ENCODE measurements at places on chromosomes 7 and 10. TPM values are rescaled to one million over a fixed set of nuclear protein-coding genes. Genes with fewer than 3 reads are reported as not detected.

Gene NUDT1
- total RNA-seq: 17.5 TPM

DNA sequence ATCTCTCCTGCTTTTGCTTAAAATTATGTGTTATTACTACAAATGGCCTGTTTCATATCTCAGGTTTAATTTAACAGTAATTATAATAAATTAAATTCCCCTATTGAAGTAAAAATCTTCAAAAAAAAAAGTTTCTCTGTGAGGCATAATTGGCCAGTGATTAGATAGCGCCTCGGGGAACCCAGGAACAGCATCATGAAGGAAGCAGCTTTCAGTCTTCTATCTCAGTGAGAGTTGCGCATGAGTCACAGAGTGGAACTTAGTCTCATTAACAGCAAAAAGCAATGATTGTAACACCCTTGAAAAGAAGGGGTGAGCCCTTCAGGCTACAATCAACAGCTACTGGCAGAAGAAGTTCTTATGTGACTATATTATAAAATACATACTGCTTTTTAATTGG is 506.2 kb upstream of the ZWINT start:
- H3K36me3 ChIP-seq: no peaks in the 10 kb centered on the region
- no peak for DNase-seq
- no peaks in the 10 kb centered on the region for H3K27me3 ChIP-seq
- H3K27ac ChIP-seq: no peak overlapping the region

DNA sequence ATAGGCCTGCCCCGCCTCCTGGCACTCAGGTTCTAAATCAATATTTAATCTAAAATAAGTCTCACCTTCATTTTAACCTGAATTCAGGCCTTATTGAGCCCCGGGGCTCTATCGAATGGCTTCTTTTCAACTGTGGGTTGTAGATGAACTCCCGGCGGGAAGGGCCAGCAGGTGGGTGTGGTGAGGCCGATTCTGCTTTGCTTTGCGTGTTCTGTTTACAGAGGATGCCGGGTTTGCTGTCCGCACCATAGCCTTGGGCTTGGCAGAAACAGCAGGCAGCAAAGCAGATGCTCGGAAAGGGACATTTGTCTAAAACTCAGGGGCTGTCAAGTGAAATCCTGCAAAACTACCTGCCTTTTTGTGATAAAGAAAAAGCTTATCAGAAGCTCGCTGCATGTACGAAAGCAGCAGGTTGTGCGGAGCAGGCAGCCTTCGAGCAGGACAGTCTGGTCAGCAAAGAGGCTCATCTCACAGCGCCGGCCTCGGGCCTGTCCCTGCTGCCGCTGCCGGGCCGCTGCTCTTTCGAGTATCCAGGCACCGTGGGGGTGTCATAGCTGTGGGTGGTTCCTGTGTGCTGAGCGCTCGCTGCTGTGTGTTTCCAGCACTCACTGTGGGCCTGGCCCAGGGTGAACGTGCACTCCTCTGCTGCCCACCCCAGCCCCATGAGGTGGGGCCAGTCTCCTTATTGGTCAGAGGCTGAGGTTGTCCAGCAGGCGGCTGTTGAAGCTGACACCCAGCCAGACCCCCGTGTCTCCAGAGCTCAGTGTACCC is 434.8 kb upstream of the FOXK1 start:
- H3K36me3 ChIP-seq: no peaks in the 10 kb centered on the region
- DNase-seq: no peak
- no peaks in the 10 kb centered on the region for H3K27me3 ChIP-seq
- no peak overlapping the region for H3K4me3 ChIP-seq
- H3K4me1 ChIP-seq: no peaks in the 10 kb centered on the region

DNA sequence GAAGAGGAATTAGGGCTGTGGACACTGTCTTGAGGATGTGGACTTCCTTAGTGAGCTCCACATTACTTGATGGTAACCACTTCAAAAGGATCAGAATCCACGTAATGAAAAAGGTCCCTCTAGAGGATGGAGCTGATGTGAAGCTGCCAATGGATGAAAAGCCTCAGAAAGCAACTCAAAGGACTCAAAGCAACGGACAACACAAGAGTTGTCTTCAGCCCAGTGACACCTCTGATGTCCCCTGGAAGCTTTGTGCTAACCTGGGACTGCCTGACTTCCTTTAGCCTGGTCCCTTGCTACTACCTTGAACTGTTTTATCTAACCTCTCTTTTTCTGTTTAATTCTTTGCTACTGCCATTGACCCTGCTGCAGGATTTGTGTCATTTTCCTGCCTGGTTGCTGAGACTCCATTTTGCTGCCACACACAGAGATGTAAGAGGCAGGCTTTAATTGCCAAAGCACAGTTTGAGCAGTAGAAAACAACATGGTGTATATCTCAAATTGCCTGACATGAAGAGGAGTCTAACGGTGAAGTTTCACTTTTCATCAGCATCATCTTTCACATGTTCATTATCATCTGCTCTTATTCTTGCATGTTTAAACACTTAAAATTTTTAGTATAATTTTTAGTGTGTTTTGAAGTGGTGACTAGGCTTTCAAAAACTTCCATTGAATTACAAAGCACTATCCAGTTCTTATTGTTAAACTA is 11.1 kb upstream of the SGCE start:
- no peaks in the 10 kb centered on the region for H3K27me3 ChIP-seq
- no peaks in the 10 kb centered on the region for H3K4me1 ChIP-seq
- no peaks in the 10 kb centered on the region for H3K36me3 ChIP-seq
- DNase-seq: peak; percentile 19

Gene INSYN2A
- total RNA-seq: not detected

DNA sequence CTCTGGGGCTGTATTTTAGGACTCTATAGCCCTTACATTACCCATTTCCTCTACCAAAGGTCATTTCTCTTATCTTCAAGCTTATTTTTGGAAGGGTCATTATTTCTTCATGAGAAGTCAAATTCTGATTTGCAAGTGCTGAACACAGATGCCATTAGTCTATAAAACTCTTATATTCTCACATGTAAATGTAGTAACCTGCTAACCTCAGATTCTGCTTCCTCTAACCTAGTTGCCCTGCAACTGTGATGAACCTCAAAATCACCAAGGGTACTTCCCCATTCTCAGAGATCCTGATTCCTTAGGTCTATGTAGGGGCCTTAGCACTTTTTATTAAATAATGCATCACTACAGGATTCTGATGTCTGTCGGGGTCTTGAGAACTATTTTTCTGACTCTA is 6.3 kb downstream of the FAS start:
- peak overlapping the region; percentile 96 for H3K27ac ChIP-seq
- peak overlapping the region; percentile 89 for H3K4me3 ChIP-seq
- no peak for DNase-seq
- no peaks in the 10 kb centered on the region for H3K27me3 ChIP-seq

- H3K36me3 ChIP-seq: peaks cover 21% of the 10 kb centered on the region
- H3K4me3 ChIP-seq: no peak overlapping the region
- no peak overlapping the region for H3K27ac ChIP-seq
- no peaks in the 10 kb centered on the region for H3K27me3 ChIP-seq
Measured at GRCh38 chr10:100981178-100981772, 6.0 kb downstream of the MRPL43 start.

DNA sequence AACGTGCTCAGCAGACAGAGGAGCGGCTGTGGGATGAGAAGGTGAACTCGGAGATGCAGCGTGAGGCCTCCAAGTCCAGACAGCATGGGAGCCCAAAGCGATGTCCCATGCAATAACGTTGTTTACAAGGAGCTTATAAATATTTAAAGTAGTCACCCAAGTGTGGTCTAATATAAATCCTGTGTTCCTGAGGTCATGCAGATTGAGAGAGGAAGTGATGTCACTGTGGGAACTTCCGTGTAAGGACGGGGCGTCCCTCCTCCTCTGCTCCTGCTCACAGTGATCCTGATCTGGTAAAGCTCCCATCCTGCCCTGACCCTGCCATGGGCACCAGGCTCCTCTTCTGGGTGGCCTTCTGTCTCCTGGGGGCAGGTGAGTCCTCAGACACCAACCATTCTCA is 94.7 kb upstream of the PRSS58 start:
- H3K4me3 ChIP-seq: peak overlapping the region; percentile 64
- peaks cover 2% of the 10 kb centered on the region for H3K27me3 ChIP-seq
- no peaks in the 10 kb centered on the region for H3K4me1 ChIP-seq
- H3K27ac ChIP-seq: peak overlapping the region; percentile 39
- no peaks in the 10 kb centered on the region for H3K36me3 ChIP-seq

Gene NUTM2D
- total RNA-seq: 3.6 TPM

DNA sequence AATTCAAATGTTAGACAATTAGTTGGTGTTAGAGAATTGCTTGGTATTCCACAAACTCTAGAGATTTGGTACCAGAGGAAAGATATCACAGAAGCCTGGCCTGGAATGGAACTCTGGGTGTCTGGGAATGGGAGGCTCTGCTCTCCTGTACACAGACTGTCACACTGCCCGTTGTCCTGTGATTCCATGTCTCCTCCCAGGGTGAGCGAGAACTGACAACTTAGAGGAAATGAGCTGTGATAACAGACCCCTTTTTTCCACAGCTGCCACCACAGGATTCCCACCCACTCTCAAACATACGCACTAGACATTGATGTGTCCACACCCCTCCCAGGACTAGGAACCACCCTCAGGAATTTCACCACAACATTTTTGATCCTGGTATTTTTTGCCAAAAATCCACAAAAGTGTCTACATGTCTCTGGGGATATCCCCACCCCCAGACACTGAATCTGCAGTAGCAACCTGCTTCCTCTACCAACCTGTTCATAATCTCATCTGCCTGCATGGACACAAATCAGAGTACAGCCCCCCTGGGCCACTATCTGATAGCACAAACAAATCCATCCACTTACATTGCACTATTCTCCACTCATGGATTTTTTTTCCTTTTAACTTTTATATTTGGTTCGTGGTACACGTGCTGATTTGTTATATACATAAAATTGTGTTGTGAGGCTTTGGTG is 4.7 kb downstream of the ZNF273 start:
- peaks cover 5% of the 10 kb centered on the region for H3K36me3 ChIP-seq
- peaks cover 19% of the 10 kb centered on the region for H3K4me1 ChIP-seq
- no peaks in the 10 kb centered on the region for H3K27me3 ChIP-seq
- H3K4me3 ChIP-seq: no peak overlapping the region
- no peak overlapping the region for H3K27ac ChIP-seq
- DNase-seq: no peak

Gene FZD1
- total RNA-seq: 0.10 TPM

DNA sequence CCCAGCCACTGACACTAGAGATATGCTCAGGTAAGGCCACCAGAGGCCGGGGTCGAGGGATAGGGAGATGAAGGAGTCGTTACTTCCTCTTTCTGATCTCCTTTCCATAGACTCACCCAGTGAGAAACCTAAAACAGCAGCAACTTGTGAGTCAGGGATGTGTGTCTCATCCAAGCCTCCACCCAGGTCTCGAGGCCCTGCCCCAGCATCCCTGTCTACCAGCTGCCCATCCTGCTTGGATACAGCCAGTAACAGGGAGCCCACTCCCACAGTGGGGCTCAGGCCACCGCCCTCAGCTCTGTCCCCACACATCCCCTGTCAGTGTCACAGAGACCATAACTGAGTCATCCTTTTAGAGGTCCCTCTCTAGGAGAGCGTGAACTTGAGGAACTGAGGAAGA is 49.6 kb upstream of the CHST15 start:
- H3K27me3 ChIP-seq: no peaks in the 10 kb centered on the region
- no peak overlapping the region for H3K27ac ChIP-seq
- no peak for DNase-seq
- no peaks in the 10 kb centered on the region for H3K4me1 ChIP-seq
- H3K36me3 ChIP-seq: no peaks in the 10 kb centered on the region
- no peak overlapping the region for H3K4me3 ChIP-seq

GRCh38 chr10:77070346-77070745 is 567.3 kb downstream of the KCNMA1 start:
- H3K36me3 ChIP-seq: no peaks in the 10 kb centered on the region
- no peaks in the 10 kb centered on the region for H3K27me3 ChIP-seq
- no peaks in the 10 kb centered on the region for H3K4me1 ChIP-seq
- DNase-seq: no peak

DNA sequence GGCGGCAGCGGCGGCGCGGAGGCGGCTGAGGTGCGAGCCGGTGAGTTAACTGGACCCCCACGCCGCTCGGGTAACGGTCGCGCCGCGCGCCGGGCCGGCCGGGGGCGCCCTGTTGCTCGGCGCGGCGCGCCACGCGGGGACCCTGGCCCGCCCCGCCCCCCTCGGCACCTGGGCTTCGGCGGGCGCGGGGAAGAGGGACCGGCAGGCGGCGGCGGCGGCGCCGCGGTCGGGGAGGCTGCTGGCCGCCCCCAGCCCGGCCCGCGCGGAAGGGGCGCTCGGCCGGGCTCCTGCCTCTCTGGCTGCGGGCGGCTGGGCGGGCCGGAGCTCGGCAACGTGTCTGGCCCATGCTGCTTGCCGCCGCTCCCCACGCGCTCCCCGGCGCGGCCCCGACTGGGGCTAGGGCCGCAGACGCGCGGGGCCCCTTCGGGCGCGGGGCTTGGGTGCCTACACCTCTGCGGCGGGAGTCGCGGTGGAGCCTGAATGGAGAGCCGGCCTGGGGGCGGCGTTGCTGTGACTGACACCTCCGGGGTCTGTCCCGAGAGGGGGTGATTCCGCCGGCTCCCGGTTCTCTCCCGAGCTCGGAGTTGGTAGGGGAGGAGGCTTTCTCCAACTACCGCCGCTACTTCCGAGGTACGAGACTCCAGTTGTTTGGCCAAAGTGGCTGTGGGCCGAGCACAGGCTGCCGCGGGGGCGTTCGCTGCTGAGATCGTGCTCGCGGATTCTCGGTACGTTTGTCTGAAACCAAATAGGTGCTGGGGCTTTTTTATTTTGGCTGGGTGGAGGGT is 494 bp downstream of the PALS2 start:
- H3K4me3 ChIP-seq: peak overlapping the region; percentile 82
- peak overlapping the region; percentile 1 for H3K27ac ChIP-seq
- peaks cover 13% of the 10 kb centered on the region for H3K27me3 ChIP-seq
- peaks cover 25% of the 10 kb centered on the region for H3K4me1 ChIP-seq

GRCh38 chr7:143256932-143257331 is 6.3 kb upstream of the GSTK1 start:
- no peak overlapping the region for H3K27ac ChIP-seq
- no peaks in the 10 kb centered on the region for H3K36me3 ChIP-seq
- no peaks in the 10 kb centered on the region for H3K27me3 ChIP-seq
- DNase-seq: no peak
- H3K4me1 ChIP-seq: peaks cover 54% of the 10 kb centered on the region
- H3K4me3 ChIP-seq: no peak overlapping the region

DNA sequence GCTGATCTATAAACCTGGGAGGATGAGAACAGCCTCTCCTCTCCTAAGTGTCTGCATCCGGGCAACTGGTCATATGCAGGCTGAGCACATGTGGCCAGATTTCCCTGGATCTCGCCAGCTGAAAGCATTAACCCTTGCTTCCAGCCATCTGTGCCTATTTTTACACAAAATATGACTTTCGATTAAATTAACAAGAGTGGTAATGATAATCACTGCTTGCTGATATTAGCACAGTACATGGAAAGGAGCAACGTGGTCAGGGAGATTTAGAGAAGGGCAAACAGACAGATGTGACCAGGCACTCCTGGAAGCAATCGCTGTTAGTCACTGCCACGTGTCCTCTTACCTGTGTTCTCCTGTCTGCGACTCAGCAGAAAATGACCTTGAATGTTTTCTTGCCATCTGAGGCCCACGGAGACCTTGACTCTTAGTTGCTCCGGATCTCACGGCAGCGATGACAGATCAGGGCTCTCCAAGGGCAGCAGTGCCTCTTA is 59.5 kb upstream of the NPTX2 start:
- H3K4me3 ChIP-seq: no peak overlapping the region
- H3K27me3 ChIP-seq: no peaks in the 10 kb centered on the region
- H3K4me1 ChIP-seq: no peaks in the 10 kb centered on the region
- DNase-seq: no peak
- no peaks in the 10 kb centered on the region for H3K36me3 ChIP-seq
